ENCODE measurements at places on chromosomes 13 and 19.

DNA sequence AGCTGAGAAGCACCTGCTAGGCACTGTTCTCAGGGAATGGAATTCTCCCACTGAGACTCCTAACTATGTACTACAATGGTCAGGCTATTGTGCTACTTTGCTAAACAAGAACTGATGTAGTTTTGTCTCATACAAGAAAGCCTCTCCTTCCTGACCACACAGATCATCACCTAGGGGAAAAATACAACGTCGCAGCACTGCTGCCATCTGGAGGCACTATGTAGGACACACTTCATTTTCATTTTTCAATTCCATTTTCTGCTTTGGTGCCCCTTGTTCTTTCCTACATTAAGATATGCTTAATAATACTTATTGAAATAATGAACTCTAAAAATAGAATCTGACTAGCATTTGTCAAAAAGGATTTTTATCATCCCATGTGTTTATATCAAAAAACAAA is 21.1 kb downstream of the PROSER1 start:
- no peak for DNase-seq

DNA sequence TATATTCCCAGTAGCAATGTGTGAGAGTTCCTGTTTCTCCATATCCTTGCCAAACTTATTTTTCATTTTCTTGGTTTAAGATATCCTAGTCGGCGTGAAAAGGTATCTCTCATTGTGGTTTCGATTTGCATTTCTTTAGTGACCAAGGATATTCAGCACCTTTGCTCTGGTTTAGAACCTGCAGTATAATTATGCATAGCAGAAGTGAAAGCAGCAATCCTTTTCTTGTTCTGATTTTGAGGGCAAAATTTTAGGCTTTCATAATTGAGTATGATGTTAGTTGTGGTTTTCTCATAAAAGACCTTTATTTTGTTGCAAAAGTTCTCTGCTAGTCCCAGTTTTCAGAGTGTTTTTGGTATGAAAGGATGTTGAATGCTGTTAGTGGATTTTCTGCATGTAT is 491.0 kb downstream of the FGF9 start:
- no peak for DNase-seq

GRCh38 chr13:52738719-52739467 is 727 bp downstream of the CNMD start:
- DNase-seq: no peak

DNA sequence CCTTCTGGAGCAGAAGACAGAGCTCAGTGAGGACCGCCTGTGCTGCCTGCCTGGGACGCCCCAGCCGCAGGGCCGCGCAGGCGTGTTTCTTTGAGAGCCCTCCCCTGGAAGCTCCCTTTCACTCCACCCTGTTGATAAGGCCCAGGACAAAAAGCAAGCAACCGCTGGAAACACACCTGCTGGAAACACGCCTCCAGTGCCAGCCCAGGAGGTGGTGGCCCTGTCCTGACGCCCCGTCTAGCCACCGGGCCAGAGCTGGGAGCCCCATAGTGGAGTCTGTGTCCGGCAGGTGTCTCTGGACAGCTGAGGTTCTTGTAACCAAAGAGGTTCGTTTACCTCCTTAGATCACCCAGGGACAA is 173.8 kb downstream of the KATNAL1 start:
- DNase-seq: no peak

DNA sequence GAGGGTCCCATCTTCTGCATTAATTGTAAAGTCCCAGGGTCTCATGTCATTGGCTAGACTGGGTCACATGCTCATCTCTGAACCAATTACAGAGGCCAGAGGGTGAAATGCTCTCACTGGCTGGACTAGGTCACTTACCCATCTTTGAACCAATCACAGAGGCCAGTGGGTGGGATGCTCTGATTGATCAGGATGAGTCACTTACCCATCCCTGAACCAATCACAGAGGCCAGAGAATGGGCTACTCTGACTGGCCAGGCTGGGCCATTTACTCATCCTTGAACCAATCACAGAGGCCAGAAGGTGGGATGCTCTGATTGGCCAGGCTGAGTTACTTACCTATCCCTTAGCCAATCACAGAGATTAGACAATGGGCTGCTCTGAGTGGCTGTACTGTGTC is 5.3 kb downstream of the MISP start:
- DNase-seq: no peak

- no peak for DNase-seq
Measured at GRCh38 chr13:70107125-70107497, 515 bp upstream of the ATXN8OS start.

DNA sequence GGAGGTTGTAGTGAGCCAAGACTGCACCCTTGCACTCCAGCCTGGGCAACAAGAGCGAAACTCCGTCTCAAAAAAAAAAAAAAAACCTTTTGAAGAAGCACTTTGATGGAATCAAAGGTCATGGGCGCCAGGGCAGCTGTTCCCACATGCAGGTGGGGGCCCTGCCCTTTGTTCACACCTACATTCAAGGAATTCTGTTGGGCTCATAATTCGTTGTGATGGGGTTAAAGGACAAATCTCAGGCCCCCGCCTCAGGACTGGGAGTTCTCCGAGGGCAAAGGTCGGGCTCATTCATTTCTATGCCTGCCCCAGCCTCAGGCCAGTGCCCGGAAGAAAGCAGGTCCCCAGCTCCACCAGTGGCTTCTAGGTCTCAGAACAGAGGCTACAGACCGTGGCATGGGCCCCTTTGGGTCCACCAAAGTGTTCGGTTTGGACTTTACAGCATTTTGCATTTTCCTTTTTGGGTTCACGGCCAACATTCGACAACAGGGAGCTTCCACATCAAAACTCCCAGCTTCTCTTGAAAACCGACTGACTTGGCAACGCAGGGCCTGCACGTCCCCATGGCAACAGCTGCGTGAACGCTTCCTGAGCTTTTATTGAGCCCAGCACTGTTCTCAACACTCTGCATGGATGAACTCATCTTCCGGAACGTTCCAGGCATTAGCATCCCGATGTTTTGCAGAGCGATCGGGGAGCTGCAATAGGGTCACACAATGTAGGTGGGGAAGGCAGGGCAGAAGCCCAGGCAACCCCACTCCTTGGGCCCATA is 10.1 kb upstream of the GTF2F1 start:
- DNase-seq: no peak

- no peak for DNase-seq
Measured at GRCh38 chr13:80873589-80873988, 532.7 kb upstream of the SPRY2 start.

GRCh38 chr13:78024996-78025395 is 106.4 kb upstream of the EDNRB start:
- DNase-seq: no peak

- DNase-seq: no peak
Measured at GRCh38 chr19:41530761-41531301, 45.1 kb upstream of the CEACAM21 start.

DNA sequence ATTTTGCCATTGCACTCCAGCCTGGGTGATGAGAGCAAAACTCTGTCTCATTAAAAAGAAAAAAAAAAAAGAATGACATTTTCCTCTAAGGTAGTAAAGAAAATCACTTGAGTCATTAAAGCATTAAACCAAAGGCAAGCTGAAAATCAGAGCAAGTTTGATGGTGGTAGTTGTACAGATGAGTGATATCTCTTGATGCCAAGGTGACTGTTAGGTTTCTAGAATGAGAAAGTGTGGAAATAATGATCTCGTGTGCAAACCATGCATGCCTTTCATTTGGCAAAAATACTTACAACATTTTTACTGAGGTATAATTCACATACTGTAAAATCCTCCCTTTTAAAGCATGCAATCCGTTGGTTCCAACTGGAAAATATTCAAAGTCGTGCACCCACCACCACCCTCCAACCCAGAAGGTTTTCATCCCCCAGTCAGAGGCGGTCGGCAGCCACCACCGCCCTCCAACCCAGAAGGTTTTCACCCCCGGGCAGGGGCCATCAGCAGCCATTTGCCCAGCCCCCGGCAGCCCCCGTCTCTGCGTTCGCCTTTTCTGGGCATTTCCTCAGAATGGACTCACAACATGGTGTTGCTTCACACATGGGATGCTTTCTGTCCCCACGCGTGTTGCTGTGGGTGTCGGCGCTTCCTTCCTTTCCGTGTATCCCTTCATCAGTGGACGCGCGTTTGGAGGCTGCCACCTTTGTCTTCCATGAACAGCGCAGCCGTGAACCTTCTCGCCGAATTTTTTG is 90.2 kb downstream of the ATP11A start:
- DNase-seq: no peak

DNA sequence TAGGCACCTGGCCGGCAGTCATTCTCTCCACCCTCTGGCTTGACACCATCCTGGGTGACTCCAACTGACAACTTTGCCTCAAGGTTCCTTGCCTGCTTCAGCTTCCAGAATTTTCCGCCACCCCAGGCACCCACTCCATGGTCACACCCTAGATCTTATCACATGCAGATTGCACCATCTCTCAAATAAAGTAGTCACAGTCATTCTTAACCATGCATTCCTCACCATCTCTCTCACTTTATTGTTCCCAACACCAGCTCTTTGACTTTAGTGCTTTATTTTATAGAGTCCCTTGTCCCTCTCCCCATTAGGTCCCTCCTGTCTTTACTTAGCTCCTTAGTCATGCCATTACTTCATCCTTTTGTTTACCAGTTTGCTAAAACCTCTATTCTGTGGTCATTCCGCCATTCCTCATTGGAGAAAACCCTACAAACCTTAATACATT is 351.7 kb downstream of the SPRY2 start:
- DNase-seq: no peak

GRCh38 chr13:76948149-76948548 is at the start of gene ACOD1:
ACOD1 (plus strand) TSS chr13:76948511; CDS start chr13:76948559, 48 bp downstream.
- DNase-seq: no peak

DNA sequence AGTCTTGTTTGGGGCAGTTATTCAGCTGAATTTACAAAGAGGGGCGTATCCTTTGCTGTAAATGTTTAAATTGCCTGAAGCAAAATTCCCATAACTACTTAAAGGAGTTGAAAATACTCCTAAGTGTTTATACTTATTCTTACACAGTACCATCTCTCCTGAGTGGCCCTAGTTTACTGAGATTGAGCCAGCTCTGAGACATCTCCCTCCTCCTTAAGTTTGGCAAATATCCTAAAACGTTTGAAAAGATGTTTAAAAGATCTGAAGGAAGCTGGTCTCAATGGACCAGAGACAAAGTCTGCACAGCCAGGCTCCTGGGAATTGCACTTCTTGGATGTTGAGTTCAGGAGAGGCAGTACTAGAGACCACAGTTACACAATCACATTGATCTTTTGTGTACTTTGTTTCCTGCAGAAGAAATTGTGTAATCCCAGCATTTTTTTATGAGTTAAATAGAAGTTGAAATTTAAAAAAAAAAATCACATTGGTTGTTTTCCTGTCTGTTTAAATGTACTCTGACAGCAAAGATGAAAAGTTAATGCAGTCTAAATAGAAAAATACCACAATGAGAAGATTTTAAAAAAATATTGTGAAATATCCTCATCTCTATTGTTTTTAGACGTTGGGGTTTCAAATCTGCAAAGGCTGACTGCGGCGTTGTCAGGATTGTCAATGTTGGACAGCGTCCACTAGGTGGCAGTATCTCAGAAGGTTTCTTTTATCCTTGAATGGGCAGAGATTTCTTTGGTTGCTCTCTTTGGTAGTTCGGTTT is 20.7 kb downstream of the TNFSF11 start:
- DNase-seq: no peak

- DNase-seq: no peak
Measured at GRCh38 chr19:41591951-41592562, 16.1 kb downstream of the CEACAM21 start.

- DNase-seq: no peak
Measured at GRCh38 chr13:40306817-40307216, 359.6 kb downstream of the FOXO1 start.

GRCh38 chr19:29056535-29056934 is 156.4 kb downstream of the UQCRFS1 start:
- DNase-seq: no peak

GRCh38 chr19:16359074-16359473 is 34.4 kb downstream of the KLF2 start:
- DNase-seq: no peak

DNA sequence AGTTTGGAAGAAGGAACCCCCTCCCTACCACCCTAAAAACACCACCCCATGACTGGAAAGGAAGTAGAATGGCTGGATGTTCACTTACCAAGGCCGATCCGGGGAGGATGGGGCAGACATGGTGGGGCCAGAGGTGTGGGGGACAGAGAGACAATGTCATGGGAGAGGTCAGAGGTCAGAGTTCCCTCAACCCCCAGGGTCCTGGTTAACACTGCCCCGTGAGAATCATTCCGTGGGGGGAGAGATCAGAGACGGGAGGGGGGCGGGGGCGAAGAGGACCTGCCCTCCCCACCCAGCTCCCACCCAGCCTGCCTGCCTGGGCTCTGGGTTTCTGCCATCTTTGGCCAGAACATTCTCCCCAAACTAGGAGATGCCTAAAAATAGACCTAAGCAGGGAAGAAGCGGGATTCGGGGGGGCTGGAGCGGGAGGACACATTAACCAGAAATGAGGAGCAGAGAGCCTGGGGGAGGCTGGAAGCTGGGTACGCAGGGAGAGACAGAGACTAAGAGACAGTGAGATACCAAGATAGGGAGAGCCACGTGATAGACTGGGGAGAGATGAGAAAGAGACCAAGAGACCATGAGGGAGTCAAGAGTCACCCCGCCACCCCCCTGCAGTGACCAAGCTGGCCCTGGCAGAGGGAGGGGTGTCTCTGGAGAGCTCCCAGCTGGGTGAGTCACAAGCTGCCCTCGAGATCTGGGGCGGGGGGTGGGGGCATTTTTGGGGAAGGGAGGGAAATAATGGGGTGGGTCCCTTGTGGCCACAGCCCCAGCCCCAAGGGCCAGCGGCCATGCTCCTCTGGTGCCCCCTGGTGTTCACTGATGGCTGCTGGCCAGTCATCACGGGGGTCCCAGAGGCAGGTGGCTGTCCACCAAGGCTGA is 6.1 kb upstream of the KANK2 start:
- no peak for DNase-seq

DNA sequence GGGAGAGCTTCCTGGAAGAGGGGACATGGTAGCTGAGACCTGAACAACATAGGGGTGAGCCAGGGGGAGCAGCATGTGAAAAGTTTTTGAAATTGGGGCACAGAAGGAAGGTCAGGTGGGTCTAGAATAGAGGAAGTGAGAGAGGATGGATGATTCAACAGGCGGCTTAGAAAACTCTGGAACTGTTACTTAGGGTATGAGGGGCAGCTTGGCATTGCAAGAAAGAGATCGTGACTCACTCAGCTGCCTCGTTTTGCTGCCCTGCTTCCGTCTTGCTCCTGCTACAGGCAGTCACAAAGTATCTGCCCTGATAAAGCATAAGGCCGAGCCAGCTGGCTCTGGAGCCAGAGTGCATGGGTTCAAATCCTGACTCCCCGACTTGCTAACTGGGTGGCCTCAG is 1.3 kb upstream of the CEACAM20 start:
- DNase-seq: no peak

DNA sequence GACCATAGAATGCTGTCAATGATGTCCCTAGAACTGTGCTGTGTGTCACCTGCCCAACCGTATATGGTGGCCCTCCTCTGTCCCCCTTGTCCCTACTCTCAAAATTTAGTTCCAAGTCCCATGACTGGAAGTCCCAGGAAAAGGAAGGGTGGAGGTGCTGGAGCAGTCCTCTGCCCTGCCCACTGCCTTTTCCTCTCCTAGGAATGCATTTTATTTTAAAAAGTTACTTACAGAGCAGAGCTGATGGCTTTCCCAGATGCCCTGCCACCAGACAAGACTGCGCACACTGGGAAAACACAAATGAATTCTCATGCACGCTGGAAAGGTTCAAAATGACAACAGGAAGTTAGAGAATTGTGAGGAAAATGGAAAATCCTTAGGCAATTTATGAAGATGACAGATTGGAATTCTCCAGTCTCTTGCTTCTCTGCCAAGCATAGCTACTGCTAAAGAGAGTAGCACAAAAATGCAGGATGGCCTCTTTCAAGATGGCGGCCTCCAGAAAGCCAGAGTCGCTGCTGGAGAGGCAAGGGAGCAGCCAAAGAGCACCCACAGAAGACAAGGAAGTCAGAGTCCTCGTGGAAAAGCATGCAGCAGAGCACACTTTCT is 117.1 kb upstream of the TSC22D1 start:
- no peak for DNase-seq

Measured in NCI-H510A (cell line).